ENCODE measurements at places on chromosomes 7 and 10.

DNA sequence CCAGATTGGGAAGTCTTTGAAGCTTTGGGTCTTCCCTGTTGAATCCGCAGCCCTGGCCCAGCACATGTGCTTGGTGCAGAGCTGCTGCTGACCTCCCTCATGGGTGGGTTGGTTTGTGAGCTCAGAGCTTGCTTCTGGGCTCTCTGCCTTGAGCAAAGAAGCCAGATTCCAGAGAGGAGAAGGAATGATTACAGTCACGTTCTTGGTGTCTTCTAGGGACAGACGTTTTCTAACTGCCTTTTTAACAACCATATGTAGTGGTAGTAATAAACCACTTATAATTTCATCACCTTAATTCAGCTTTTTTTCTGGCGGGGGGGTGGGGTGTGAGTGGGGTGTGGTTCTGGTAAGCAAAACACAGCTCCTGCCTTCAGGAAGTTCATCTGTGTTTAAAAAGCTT lies 39.5 kb downstream of the LRMDA start:
- DNase-seq = no peak

DNA sequence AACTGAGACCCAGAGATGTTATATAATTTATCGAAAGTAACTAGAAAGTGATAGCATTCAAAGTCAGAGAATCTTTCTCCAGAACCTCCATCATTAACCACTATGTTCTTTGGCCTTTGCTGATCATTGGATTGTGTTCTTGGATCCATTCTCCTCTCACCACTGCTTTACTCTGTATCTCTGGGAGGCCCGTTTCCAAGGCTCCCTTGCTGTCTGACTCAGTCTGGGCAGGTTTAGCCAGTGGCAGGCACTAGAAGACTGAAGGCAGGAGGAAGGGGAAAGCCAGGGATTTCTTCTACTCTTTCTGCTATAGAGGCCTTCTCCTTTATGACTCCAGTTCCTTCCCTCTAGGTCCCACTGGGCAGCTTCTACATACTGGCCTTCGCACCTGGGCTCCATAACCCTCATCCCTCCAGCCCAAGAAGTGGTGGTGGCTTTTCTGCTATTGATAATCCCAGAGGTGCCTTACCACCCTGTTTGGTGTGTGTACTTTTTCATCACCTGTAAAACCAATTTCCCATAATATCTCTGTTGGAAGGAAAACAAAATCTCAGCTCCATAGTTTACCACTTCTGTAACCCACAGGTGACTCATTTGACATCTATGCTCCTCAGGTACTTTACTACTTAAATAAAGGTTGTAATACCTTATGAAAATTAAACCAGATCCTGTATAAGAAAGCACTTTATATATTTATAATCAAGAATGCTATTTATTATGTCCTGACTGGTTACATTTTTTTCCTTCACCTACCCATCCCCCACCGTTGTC lies 36.0 kb downstream of the BCAP29 start:
- DNase-seq = no peak

DNA sequence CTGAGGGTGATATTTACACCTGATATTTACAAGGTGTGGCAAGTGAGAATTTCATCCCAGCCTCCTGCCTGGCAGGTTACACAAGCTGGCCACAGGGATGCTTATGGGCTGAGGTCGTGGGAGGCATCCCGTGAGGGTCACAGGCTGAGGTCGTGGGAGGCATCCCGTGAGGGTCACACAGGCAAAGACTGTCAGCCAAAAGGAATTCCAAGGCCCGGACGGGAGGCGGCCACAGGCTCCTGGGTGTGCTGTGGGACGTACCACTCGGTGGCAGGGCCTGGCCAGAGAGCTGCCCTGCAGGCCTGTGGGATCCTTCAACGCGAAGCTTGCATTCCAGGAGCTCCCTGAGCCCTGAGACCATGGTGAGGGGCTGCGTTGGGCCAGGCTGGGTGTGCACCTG lies 460.6 kb downstream of the DNAJB6 start:
- no peak for DNase-seq

DNA sequence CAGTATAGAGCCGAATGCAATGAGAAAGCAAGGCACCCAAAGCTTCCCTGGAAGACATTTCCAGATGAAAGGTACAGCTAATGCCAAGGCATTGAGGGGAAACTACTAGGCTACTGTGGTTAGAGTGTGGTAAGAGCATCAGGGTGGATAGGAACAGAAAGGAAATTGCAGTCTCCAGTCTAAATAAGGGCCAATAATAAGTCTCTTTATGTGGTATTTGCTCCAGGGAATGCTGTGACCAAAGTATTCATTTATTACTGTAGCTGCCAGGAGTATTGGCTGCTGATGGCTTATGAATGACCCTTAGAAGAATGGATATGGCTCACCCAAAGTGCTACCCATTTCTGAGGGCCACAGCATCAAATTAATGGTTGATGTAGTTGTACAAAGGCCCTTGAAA lies 30.1 kb upstream of the POT1 start:
- no peak for DNase-seq

GRCh38 chr10:78437407-78437768 lies 403.7 kb downstream of the RPS24 start:
- no peak for DNase-seq

DNA sequence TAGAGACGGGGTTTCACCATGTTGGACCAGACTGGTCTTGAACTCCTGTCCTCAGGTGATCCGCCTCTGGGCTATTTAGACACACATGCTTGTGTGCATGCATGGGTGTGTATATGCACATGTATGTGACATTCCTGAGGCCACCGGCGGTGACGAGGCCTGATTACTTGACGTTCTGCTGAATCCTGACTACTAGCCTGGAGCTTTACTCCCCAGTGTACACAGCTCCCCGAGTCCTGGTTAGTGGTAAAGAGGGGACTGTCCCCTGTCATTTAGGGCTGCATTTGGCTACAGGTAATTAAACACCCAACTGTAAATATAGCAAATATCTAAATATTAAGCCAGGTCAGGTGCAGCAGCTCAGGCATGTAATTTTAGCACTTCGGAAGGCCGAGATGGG lies 14.2 kb downstream of the GTF2IRD1 start:
- DNase-seq = no peak

DNA sequence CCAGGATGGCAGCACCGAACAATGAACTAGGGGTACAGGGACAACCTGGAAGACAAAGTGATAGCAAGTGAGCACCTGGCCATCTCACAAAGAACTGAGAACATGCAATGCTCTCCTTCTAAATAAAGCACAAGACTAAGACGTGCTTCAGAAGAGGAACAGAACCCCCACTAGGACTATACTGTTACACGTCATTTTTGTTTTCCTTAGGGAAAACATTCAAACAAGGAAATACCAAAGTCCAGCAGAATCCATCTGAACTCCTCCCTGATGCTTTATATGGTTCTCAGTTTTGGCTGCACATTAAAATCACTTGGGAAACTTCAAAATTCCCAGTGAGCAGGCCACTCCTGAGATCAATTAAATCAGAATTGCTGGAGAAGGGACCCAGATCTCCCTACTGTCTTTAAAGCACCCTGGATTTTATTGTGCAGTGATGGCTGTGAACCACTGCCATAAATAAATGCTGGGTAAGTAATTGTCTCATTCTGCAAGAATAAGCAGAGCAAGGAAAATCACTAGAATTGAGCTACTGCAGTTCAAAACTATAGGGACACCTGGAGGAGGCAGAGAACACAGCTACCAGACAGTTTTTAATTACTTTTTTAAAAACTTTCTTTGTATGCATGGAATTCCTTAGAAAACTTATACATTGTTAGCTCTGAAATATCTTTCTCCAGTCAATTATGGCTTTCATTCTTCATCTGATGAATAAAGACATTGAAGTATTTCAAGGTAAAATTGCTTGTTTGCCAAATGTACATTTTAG lies 866.5 kb upstream of the GHITM start:
- DNase-seq = no peak

GRCh38 chr7:142438235-142438922 lies 180.5 kb upstream of the PRSS58 start:
- DNase-seq = no peak

DNA sequence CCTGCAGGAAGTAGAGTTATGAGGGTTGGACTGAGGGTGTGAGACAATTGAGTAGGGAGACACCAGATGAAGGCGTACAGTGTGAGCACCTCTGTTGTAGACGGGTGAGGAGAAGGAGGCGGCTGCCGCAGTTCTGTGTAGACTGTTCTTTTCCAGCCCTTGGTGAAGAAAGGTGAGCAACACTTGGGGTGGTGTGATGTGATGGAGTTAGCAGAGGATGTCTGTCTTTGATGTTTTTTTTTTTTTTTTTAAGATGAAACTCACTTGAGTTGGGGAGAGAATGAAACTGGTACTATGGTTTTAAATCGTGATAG lies 42.8 kb upstream of the RNF216 start:
- peak; percentile 46 for DNase-seq

GRCh38 chr7:106484562-106484961 lies 176.4 kb downstream of the CCDC71L start:
- no peak for DNase-seq

DNA sequence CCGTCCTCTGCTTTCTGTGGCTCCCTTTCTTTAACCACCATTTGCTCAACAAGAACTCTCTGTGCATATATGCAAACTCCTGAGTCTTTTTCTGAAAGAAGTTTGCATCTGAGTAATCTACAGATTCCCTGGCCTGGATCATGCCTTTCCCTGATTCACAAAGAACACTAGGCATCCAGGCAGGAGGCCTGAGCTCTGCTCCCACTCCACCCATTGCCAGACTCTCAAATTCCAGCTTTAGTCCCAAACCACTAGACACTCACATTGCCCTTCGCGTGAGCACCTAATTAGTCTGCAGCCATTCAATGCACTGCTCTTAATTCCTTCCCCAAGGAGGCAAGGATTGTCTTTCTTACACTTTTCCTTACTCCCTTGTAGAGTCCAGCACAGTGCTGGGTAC lies 60.9 kb downstream of the ABCC2 start:
- no peak for DNase-seq

GRCh38 chr7:51428217-51428887 lies 111.7 kb upstream of the COBL start:
- no peak for DNase-seq

- DNase-seq = peak; percentile 42
Observed at GRCh38 chr7:101164071-101164840, 1.1 kb downstream of the VGF start.

DNA sequence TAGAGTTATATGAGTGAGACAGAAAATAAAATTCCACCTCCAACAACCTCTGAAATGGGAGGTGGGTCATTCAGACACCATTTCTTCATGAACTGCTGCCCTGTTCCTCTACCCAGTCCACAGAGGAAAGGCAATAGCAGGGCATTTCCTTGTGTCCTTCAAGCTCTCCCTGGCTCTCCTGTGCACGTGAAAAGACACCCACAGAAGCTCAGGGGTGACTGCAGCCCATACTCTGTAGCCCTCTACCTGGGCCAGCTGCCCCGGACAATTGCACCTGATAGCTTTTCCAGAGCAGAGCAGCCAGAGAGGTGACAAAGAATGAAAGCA lies 10.0 kb downstream of the ST8SIA6 start:
- DNase-seq = no peak

GRCh38 chr10:52464368-52465124 lies 150.5 kb downstream of the DKK1 start:
- no peak for DNase-seq

- no peak for DNase-seq
Observed at GRCh38 chr10:10830293-10830986, 187.2 kb upstream of the CELF2 start.

DNA sequence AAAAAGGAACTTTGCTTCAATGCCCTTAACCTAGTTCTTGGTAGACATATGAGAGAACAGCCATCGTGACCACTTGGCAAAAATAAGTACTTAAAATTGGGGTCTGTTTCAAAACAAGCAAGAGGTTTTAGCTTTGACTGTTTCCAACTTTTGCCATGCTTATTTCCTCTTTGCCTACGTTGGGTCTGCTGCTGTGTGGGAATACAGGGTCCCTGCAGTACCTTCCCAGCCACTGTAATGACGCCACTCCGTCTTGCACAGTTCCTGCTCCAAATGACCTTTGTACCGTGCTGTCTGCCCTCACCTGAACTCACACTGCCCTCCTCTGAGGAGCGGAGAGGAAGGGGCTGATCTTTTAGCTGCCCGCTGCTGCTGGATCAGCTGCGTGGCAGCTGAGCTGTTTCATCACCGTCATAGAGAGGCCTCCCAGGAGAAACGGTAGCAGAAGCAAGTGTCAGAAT lies 133.1 kb downstream of the MAPK8 start:
- no peak for DNase-seq

DNA sequence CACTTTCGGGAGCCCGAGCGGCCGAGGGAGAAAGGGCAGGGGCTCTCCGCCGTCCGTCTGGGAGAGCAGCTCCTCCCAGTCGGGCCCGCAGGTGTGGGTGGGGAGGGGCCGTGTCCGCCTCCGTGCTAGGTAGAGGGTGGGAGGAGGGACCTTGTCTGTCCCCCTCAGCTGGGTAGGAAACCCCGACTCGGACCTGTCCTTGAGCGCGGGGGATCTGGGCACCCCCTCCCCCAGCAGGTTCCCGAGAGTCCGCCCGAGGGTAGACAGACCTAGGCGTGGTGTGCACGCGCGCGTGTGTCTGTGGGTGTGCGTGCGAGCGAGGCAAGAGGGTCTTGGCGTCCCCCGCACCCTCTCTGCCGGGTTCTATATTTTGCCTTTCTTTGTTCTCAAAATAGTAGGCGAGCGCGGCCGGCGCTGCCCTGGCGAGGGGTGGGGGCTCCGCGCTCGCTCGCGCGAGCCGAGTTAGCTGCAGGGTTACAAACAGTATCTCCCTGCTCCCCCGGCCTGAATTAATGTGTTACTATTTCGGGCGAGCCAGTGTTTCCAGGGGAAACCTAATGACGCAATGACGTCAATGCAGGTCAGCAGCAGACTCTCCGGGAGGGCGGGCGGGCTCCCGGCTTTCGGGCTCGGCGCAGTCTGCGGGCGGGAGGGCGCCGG lies 73.9 kb upstream of the LEP start:
- no peak for DNase-seq

GRCh38 chr10:90775351-90776028 lies 82.3 kb downstream of the HTR7 start:
- DNase-seq = no peak

DNA sequence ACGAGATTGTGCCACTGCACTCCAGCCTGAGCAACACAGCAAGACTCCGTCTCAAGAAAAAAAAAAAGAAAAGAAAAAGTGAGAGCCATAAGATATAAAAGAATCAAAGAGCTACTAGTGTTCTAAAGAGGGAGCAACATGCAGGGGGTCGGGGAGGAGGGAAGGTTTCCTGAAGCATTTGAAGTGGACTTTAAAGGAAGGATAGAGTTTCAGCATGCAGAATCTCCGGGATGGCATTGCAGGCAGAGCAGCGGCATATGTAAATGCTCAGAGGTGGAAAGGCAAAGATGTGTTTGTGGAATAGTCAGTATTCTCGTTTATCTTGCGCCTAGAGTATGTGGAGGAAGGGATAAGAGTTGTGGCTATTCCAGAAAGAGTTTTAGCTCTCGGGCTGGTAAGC lies 447.6 kb upstream of the NFE2L3 start:
- no peak for DNase-seq
